ENCODE measurements at places on chromosomes 12 and 14. TPM values are rescaled to one million over a fixed set of nuclear protein-coding genes. Genes with fewer than 3 reads are reported as not detected.

LALBA gene
- total RNA-seq = not detected

TMEM233 gene
- total RNA-seq = 0.20 TPM

ZBTB42 gene
- total RNA-seq = 3.9 TPM

RERGL gene
- not detected for total RNA-seq

APOLD1 gene
- total RNA-seq = 21.4 TPM

TUBA1C gene
- total RNA-seq = 585 TPM

PRB2 gene
- total RNA-seq = not detected

TAS2R19 gene
- not detected for total RNA-seq
